ENCODE measurements at places on chromosomes 11 and 22.

DNA sequence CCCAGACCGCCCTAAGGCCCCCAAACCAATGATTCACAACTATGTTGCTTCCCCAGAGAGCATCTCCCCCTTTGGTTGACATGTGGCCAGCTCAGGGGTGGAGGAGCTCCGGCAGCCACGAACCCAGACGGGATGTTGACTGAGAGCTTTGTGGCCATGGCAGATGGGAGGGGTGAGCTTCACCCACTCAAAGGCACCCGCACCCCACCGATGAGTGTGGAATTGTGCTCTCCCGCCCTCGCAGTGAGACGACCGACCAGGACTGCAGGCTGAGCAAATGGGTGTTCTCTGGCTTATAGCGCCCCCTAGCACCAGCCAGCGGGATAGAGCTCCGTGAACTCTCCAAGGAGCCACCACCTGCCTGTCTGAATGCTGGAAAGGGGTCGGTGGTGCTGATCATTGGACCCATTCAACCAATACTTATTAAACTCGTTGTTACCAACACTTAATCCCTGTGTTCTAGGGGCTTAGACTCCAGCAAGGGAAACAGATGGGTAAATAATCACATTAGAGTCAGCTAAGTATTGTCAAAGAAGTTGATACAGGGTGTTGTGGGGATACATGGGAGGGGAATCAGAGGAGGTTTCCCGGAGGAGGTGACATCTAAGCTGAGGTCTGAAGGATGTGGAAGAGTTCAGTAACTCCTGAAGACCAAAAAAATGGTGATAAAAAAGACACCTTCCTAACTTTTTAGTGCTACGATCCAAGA is 4.5 kb upstream of the TIMP3 start:
- DNase-seq, result peak; percentile 56

DNA sequence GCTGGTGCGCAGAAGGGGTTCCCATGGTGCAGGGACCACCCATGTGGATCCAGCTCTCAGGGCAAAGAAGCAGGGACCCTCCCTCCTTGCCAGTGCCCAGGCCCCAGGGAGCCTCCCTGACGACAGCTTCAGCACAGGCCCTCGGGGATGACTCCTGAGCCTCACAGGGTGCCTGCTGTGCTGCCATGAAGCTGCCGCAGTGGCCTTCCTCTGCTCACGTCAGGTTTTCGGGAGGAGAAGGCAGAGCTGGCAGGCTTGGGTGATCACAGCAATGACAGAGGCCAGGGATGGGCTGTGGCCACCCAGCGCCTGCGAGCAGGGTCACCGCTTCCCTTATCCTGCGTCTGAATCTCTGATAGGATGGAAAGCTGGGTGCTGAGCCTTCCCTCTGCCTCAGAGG is 276.2 kb downstream of the BRD1 start:
- no peak for DNase-seq

GRCh38 chr11:85863855-85864254 is 8.7 kb downstream of the CCDC83 start:
- no peak for DNase-seq

GRCh38 chr11:71298761-71299181 is 46.4 kb upstream of the SHANK2 start:
- DNase-seq, result no peak

GRCh38 chr22:43658823-43659222 is 153.3 kb downstream of the EFCAB6 start:
- no peak for DNase-seq

DNA sequence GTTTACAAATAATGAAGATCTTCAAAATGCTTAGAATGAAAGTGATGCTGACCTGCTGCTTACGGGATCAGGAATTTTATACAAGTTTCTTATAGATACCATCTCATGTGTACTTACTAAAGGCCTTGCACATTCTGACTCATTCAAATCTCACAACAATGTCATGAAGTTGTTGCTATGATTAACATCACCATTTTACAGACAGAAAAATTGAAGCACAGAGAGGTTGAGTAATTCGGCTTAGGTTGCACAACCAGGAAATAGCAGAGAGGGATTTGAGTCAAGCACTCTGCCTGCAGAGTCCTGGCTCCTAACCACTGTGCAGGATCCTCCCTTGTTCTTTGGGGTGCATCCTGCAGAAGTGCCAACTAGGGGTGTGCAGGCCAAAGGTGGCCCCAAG is 471.9 kb downstream of the MIAT start:
- DNase-seq, result no peak

GRCh38 chr11:17601256-17601671 is 54.2 kb downstream of the OTOG start:
- DNase-seq, result no peak

DNA sequence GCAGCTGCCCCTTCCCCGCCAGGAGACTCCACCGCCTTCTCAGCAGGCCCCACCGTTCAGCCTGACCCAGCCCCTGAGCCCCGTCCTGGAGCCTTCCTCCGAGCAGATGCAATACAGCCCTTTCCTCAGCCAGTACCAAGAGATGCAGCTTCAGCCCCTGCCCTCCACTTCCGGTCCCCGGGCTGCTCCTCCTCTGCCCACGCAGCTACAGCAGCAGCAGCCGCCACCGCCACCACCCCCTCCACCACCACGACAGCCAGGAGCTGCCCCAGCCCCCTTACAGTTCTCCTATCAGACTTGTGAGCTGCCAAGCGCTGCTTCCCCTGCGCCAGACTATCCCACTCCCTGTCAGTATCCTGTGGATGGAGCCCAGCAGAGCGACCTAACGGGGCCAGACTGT is 42.6 kb downstream of the PPP2R1B start:
- no peak for DNase-seq

DNA sequence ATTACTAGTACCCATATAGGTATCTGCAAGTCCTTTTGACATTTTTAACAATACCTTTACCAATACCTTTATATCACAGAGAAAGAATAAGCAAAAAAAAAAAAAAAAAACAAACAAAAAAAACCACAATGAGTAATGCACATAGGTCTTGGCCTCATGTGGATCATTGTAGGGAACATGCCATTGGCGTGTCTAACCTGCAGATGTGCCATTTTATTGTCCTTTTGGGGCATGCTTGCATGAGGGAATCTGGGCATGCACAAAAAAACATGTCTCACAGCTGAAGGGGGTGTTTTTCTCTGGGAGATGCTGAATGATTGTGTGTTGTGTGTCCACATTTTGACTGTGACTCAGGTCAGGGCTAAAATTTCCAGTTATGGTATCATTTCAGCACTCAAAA is 361.6 kb downstream of the GUCY1A2 start:
- no peak for DNase-seq

DNA sequence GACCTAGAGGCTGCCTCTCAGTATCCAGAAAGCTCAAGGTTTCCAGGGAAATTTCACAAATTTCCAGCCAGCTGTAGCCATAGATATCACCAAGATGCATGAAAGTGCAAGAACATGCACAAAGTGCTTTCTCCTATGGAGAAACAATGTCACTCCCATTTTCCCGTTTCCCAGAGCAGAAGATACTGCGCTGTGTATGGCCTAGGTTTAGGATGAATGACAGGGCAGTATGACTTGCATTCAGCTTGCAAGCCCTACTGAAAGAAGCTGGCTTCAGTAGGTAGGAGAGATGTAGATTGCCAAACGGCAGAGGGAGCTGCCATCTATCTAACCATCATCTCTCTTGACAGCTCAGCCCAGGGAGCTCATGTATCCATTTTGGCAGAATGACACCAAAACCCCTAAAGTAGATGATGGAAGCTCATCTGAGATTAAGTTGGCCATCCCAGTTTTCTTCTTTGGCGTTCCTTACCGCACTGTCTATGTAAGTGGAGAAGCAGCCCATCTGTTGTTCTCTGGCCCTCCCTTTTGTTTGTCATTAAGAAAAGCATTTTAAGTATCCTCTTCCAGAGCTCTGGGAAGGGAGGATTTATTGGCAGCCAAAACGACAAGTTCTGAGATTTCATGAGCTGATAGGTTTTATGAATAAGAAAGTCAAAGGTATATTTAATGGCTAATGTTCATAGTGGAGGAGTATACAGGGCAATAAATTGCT is 4.6 kb downstream of the TECTA start:
- DNase-seq, result no peak

Measured in CD4-positive, alpha-beta T cell treated with Interferon alpha-2 for 1 hour (primary cell).